ENCODE measurements at places on chromosomes 7 and 10. TPM values are rescaled to one million over a fixed set of nuclear protein-coding genes. Genes with fewer than 3 reads are reported as not detected.

DNA sequence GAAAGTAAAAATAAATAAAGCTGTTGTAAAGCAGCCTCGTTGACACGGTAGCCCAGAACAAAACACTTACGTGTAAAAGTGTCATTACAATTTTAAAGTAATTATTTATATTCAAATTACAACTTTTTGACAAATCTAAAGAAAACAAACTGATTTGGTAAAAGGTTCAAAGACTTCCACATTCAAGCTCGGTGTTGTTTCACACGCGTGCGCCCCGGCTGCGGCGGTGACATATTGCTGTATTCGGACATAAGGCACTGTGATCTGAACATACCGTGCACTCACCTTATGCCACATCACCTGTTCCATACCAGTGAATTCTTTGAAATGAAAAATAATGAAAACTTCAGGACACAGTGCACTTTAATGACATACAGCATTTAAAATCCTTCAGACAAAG, 36.9 kb upstream of the RHEB start:
- no peak for DNase-seq

- no peak for DNase-seq
Observed at GRCh38 chr7:126166645-126167044, 1086.1 kb downstream of the GRM8 start.

DNA sequence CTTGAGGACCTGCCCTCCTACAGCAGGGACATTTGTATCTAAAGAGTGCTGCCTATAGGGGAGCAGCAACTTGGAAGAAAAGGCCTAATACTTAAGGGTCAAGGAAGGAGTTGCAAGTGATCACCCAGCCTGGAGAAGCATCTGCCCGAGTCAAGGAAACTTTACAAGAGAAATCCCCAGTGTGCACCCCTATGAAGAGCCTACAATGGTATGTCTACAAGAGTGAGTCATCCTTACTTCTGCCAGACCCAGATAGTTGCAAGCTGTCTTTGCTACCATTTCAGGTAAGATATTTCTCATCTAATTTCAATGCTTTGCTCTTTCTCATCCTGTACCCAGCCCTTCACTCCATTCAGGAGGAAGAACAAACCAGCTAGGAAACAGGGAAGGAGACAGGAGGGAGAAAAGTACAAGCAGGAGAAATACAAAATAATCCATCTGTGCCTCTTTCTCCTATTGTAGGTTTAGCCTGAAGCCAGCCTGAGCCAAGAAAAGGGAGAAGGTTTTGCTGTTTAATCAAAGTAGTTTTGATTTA, 34.4 kb upstream of the AGR3 start:
- peak; percentile 89 for DNase-seq

Gene TWIST1
- 18.6 TPM for total RNA-seq

Gene CTAGE4
- not detected for total RNA-seq

Gene STN1
- total RNA-seq: 28.6 TPM

All from IMR-90 (cell line).